ENCODE measurements at places on chromosomes 7 and 10.

DNA sequence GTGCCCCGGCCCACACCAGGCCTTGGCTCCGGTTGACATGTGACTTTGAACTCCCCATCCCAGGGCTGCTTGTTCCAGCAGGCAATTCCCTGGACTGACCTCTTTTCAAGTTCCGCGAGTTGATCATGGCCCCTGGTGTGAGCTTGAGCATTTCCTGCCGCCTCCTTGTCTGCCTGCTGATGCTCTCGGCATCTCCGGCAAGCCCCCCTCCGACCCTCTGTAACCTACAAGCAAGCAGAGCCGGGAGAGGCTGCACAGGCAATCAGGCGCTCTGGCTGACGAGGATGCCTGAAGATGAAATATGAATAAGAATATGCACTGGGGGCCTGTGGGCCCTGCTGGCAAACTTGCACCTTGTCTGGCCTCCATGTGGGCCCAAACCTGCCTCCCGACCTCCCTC, 304.9 kb upstream of the MKI67 start:
- no peak for DNase-seq

DNA sequence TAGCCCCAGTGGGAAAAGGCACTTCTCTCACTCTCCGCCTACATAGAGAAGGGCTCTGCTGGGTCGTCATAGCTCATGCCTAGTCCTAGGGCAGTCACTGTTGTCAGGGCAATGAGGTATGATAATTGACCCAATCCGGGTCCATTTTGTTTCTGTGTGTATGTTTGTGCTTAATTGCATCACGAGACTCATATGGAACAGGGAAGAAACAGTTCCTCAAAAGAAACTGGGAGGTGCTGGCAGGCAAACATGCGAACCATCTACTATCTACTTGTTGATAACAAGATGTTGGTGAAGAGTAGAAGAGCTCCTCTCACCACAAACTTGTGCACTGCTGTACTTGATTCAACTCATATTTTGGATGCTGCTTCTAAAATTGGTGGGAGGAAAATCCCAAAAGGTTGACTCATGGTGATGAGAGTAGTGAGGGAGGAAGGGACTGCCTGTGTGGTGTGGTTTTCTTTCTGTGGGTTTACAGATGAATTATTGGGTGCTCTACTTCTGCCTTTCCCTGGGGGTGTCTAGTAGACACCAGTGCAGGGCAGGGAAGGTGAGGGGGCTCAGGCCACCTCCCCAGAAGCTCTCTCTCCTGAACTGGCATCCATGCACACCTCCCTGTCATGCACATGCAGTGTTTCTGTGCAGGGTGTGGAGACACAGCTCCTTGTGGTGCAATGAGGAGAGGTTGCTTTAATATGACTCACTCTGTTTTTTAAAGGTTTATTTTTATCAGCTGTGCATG, 29.4 kb downstream of the LSMEM1 start:
- no peak for DNase-seq

DNA sequence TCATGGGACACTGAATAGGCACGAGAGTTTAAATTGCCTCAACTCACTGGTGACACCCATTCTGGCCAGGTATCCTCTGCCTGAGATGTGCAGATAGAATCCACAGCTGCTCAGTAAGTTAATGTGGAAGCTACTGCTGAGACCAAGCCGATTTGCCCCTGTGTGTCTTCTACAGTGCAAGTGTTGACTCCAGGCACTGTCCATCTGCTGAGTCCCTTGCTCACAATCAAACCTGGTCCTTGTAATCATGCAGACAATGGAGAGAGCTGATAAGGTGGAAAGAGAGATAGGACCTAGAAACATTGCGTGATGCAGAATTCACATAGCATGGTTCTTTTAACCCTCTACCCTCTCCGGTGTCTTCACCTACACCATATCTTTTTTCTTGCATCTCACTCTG, 101.4 kb downstream of the ITGB8 start:
- no peak for DNase-seq

GRCh38 chr10:130545697-130546096, 409.5 kb downstream of the GLRX3 start:
- no peak for DNase-seq

DNA sequence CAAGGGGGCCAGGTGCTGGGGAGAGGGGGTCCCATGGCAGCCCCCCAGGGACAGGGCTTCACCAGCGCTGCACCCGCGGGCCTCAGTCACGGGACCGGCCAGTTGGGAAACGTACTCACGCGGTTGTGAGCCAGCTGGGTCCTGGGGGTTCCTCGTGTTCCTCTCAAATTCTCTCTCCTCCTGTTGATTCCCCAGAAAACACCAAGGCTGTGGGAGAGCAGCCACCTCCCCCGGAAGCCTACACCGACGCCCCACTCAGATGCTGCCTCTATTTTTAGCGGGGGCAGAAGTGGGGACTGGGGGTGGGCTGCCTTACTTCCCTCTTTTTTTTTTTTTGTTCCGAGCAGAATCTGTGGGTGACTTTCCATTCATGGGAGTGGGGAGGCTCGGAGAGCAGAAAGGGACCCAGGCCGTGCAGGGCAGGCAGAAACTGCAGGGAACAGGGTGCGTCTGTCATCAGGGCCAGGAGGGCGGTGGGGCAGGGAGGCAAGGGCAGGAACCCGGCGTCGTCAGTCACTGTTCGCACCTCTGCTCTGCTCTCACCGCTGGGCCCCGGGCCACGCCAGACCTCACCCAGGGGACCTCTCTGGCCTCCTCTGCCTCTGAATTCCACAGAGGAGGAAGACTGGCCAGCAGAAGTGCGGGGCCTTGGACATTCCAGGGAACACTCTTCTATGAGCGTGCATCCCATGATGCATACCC, 63.1 kb downstream of the CARD11 start:
- no peak for DNase-seq

DNA sequence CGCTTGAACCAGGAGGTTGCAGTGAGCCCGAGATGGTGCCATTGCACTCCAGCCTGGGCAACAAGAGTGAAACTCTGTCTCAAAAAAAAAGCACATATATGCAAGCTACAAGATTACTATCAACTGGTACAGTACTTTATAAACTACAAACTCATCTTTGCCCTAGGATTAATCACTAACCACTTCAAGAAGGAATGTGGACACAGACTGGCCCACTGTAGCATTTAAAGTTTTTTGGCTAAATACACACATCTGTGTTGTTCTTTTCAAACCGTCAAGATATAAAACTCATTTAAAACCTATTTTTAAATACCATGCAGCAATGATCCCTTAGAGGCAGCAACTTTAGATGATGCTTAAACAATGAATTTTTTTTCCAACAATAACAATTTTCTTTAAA, 205.4 kb downstream of the IMMP2L start:
- no peak for DNase-seq

GRCh38 chr10:5199398-5199797, 2.8 kb downstream of the AKR1C4 start:
- no peak for DNase-seq

DNA sequence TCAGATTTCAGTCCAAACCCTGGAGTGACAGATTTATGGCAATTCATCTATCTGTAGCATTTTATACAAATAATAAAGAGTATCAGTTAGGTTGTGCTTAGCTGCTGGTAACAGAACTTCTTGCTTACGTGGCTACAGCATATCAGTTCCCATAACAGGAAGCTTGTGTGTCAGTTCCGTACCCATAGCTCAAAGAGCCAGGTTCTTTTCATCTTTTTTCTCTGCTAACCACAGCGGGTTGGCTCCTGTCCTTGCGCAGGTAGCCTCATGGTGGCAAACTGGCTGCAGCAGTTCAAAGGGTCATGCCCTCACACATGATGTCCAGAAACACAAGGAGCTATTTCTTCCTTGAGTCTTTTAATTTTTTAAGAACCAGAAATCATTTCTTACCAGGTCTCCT, 1041.8 kb downstream of the GATA3 start:
- peak; percentile 6 for DNase-seq

- no peak for DNase-seq
Measured at GRCh38 chr7:108372618-108373017, 83.6 kb downstream of the NRCAM start.

DNA sequence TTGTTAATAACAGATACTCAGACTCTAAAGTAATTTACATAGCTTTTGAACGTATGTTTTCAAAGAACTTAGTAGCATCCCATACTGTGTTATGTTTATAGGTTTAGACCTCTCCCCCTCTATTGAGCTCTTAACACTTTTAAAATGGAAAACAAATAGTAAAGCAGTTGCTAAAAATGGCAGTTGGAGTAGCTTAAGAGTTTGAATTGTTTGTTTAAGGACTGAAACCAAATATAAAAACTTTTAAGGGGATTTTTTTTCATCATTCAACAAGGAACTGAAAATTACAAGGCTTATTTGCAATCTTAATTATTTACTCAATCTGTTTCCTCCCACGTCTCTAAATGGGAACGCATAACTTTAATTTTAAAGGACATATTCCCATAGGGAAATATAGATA, 1.6 kb upstream of the SPAG6 start:
- no peak for DNase-seq

- no peak for DNase-seq
Measured at GRCh38 chr7:29839302-29839701, 33.0 kb downstream of the WIPF3 start.

GRCh38 chr10:77501846-77502261, 135.8 kb downstream of the KCNMA1 start:
- no peak for DNase-seq

GRCh38 chr7:150898475-150899011, 46.2 kb downstream of the AOC1 start:
- peak; percentile 65 for DNase-seq

DNA sequence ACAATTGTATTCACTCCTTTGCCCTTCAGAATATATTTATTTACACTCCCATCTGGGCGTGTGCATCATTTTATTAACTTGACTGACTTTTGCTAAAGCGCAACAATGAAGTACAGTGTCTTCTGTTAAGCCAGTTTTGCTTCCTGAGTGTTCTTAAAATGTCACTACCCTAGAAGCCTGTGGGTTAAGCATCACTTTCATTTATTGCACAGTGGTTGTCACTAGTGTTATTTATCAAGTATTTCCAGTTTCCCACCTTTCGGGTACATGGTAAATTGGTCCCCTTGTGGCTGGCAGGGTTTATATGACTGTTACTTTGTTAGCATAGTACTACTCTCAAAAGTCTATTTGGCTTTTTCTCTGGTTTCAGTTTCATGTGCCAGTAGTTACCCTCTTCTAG, 3.3 kb downstream of the HILPDA start:
- DNase-seq: no peak

GRCh38 chr10:70114902-70115301, 17.7 kb downstream of the AIFM2 start:
- DNase-seq: no peak

- no peak for DNase-seq
Measured at GRCh38 chr7:90613088-90613498, 17.0 kb downstream of the CDK14 start.

GRCh38 chr10:31102421-31102820, 70.8 kb upstream of the ZNF438 start:
- DNase-seq: no peak

- no peak for DNase-seq
Measured at GRCh38 chr7:81783818-81784217, 14.0 kb upstream of the HGF start.

DNA sequence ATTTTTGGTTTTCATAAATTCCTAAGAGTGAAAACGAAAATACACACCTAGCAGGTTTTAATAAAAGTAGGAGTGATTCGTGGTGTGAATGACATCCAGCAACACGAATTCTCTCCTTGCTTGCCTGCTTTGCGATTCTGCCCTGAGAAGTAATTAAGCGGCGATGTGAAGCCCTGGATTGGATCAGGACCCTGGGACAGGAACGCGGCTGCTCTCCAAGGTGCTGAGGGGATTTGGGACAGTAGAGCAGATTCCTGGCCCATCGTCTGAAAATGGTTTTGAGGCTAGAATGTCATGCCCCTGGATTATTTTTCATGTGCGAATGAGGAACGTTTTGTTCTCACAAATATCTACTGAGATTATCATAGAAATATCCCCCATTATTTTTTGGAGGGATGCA, 7.8 kb downstream of the NPS start:
- no peak for DNase-seq

- DNase-seq: no peak
Measured at GRCh38 chr7:102927312-102927933, 14.6 kb downstream of the LRRC17 start.

DNA sequence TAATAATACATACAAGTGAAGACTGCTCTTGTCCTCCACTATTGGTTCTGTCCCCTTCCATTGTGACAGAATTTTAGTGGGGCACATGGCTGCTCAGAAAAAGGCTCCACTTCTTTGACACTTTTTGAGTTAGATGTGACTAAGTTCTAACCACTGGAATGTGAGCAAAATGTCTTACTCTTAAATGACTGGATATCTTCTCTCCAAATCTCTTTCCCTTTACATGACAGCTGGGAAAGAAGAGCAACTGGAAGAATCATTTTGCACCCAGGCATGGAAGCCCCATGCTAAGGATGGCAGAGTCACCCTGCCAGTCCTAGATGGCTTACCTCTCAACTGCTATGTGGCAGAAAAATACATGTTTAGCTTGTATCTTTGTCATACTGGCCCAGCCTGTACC, 97.7 kb downstream of the CACNA2D1 start:
- no peak for DNase-seq

DNA sequence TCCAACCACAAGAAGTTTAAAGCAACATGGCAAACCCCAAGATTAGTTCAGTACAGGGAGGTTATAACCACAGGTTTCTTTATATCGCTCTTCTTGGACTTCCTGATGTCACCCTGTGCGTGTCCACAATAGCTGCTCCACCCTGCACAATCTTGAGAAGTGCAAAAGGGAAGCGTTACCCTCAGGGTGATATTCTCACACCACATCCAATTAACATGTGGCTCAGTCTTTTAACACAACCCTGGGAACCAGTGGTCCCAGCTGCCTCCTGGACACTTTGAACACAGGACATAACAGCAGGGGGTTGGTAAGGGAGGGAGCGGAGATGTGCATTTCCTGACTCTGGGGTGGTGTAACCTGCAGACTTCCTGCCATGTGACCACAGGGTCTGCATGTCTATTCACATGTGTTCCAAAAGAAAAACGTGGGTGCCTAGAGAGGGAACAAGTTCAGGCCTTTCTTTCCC, 64.6 kb downstream of the GSAP start:
- DNase-seq: peak; percentile 39

GRCh38 chr7:26735976-26736600, 128.3 kb downstream of the SKAP2 start:
- no peak for DNase-seq

DNA sequence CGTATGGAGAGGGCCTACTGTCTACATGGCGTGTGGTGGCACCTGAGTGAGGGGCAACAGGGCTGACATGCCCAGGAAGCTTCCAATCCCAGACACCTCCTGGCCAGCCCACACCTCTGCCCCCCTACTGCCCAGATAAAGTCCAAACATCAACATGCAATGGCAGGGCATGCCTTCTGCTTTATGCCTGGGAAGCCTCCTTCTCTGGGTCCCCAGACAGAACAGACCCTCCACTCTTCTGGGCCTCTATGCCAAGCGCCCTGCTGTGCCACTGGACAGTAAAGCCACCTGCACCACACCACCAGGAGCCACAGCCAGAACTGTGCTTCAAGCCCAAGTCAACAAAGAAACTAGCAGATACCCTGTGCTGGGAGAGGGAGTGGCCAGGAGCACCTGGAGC, 12.5 kb downstream of the TMEM72 start:
- DNase-seq: no peak

- DNase-seq: no peak
Measured at GRCh38 chr7:116464375-116464774, 35.2 kb upstream of the CAV2 start.

GRCh38 chr7:138625849-138626230, 75.3 kb downstream of the SVOPL start:
- DNase-seq: no peak
